ENCODE measurements at places on chromosomes 4 and X.

DNA sequence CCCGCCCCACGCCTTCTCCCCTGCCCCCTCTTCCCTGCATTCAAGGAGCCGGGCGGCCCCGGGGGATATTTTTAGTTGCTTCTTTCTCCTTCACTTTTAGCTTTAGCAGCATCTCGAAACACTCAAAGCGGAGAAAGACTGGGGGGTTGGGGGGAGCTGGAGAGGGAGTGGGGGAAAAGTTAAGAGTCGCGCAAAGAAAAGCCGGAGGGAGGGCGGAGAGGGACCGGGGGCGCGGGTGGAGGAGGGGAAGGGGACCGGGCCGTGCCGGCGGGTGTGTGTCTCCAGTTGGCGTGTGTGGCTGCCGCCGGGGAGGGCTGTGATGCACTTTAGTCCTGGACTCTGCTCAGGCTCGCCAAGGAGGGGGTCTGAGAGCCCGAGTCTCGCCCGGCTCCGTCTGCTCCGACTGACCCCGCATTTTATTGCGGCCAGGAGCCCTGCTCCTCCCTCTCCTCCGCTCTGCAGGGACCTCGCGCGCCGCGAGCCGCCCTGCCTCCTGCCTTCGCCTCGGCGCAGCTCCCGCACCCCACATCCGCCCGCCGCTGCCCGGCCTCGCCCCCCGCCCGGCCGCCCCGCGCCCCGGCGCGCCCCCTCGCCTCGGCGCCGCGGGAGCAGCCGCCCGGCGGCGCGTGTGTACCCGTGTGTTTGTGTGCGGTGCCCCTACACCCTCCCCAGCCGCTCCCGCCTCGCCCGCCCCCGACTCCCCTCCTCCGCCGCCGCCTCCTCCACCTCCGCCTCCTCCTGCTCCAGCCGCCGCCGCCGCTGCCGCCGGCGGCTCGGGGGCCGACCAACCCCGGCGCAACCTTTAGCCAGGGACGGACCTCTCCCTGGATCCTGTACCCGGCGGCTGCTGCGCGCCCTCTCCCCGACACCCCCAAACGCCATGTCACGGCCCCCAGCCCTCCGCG is 1.4 kb downstream of the ZNF827 start:
- DNase-seq = no peak

DNA sequence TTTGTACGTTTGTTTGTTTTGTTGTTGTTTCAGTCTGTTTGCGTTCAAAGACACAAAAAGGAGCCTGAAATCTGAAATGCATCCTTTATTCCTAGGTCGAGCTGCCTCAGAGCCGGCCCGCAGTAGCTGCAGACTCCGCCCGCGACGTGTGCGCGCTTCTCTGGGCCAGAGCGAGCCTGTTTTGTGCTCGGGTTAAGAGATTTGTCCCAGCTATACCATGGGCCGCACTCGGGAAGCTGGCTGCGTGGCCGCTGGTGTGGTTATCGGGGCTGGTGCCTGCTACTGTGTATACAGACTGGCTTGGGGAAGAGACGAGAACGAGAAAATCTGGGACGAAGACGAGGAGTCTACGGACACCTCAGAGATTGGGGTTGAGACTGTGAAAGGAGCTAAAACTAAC is 2.4 kb downstream of the ARMCX1 start:
- DNase-seq = no peak

GRCh38 chr4:55397520-55398321 is 2.0 kb downstream of the TMEM165 start:
- DNase-seq = no peak

- DNase-seq = no peak
Observed at GRCh38 chr4:148159793-148160192, 282.4 kb downstream of the NR3C2 start.

DNA sequence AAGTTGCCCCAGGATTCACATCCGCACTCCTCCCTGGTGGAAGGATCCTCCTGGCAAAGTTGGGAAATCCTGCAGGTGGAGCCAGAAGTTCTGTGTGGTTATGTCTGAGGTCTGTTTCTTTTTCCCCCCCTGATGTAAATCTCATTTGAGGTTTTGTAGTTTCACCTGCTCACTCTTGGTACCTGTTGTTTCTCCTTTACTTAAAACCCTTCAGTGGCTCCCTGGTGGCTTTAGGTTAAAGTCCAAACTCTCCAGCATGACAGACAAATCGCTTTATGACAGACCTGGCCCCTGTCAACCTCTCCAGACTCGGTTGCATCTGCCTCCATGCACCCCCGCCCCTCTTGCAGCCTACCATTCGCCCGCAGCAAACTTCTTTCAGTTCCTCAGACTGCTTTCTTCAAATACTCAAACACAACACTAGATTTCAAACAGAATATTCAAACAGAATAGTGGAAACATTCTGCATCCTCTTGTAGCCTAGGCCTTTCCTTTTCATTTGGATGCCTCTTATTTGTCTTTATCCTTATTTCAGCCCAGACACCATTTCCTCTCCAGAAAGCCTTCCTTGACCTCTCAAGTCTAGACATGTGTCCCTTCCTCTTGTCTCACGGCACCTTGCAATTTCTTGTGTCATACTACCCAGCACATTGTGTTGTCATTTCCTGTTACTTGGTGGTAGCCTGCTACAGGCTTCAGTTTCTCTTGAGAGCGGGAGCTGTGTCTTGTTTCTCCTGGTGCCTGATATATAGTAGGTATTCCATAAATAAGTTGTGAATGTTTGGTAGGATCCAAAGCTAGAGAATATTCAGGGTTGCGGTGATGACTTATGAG is 24.8 kb downstream of the IL13RA1 start:
- no peak for DNase-seq

- no peak for DNase-seq
Observed at GRCh38 chr4:143083756-143084472, 100.8 kb upstream of the USP38 start.

DNA sequence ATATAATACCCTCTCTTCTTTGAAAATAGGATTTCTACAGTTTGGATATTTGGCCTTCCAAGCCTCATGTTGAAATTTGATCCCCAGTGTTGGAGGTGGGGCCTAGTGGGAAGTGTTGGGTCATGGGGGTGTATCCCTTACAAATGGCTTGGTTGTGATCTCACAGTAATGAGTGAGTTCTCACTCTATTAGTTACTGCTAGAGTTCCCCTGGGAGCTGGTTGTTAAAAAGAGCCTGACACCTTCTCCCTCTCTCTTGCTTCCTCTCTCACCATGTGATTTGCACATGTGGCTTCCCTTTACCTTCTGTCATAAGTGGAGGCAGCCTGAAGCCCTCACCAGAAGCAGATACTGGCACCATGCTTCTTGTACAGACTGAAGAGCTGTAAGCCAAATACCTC is 73.9 kb downstream of the HDAC8 start:
- peak; percentile 4 for DNase-seq

DNA sequence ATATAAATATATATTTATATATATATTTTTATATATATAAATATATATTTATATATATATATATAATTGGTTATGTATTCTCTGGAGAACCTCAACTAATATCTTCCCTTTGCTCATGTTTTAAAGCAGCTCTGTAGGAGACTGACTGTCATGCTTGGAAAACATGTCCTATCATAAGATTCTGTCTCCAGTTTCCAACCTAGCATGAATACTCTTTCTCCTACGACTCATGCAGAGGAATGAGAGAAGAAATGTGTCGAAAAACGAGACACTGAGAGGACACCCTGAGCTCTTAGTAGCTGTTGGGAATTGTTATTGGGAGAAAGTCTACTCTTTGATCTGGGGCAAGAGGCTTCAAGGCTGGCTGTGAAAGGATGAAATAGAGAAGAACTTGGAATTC is 166.5 kb upstream of the SLIT2 start:
- DNase-seq = no peak

DNA sequence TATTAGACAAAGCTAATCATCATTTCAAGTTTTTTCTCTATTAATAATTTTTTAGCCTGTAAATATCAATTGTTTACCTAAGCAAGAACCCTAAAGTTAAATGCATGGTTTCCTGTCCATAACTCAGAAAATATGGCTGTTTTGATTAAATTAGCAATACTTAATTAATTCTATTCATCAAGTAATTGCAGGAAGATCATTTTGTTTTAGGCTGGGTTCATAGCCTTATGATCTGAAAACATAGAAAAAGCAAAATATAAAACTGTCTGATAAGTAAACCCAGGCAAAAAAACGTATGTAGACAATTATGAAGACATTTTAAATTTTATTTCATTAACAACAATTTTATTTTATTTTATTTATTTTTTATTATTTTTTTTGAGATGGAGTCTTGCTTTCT is 219.1 kb downstream of the EVC2 start:
- no peak for DNase-seq

GRCh38 chr4:73718375-73719373 is 21.7 kb upstream of the CXCL8 start:
- DNase-seq = no peak

DNA sequence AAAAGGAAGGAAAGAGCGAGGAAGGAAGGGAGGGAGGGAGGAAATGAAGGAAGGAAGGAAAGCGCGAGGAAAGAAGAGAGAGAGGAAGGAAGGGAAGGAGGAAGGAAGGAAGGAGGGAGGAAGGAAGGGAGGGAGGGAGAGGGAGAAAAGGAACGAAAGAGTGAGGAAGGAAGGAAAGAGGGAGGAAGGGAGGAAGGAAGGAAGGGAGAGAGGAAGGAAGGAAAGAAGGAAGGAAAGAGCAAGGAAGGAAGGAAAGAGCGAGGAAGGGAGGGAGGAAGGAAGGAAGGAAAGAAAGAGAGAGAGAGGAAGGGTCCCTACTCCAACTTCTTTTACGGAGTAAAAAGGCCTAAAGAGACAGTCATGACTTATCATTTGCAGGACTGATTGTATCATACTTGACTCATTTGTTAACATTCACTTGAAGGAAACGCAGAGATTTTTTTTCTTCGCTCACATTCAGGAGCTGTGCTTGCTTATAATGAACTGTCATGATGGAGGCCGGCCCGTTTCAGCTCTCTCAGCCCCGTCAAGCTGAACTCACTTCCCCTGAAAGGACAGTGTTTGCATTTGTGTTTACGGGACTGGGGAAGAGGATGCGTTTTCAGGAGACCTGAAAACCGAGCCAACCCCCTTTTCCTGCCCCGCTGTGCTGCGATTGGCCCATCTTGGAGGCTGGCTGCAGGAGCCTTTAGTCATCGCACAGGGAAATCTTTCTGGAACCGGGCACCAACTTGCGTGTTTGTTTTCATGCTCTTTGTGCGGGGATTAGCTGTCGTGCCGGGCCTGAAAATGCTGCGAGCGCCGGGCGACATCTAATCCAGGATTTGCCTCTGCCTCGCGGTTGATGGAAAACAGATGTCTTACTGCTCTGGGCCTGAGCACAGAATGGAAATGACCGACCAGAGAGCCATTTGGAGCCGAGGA is 17.8 kb downstream of the TRIM2 start:
- DNase-seq = no peak

DNA sequence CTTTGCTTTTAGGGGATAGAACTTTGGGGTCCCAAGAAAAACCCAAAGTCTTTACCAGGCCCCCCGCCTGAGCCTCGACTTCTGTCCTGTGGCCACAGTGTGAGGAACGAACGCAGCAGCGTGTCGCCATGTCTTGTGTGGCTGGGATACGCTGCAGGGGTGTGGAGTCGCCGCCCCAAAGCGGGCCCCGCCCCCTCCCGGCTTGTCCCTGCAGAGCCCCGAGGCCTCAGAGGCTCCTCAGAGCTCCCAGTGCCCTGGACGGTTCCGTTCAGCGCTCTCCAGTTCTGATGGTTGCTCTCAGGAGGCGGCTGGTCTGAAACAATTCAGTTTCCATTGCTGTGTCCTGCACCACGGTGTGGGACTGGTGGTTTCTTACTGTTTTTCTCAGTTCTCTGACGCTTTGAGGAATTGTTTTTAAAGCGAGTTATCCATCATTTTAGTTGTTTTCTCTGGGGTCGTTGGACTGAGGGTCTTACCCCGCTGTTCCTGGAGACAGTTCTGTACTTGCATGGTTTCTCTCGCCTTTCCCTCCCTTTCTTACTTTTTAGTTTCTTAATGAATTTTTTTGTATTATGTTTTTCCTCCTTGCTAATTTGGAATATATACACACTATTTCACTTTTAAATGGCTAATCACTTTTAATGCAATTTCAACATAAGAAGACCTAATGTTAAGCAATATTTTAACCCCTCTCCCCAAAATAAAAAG is 1.6 kb upstream of the IDUA start:
- DNase-seq = no peak

DNA sequence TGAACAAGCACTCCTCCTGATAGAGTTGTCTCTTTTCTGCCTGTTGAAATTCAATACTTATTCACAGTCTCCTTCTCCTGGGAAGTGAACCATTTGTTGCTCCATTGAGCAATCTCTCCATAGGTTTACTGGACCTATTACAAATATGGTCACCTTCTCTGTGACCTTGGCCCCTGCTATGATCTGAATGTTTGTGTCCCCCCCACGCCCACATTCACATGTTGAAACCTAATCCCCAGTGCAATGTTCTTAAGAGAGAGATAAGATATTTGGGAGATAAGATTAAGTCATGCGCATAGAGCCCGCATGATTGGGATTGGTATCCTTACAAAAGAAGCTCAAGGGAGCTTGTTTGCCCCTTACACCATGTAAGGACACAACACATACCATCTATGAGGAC is 54.1 kb upstream of the GABRE start:
- no peak for DNase-seq

GRCh38 chrX:63350465-63350877 is 661 bp downstream of the SPIN4 start:
- DNase-seq = peak; percentile 42

DNA sequence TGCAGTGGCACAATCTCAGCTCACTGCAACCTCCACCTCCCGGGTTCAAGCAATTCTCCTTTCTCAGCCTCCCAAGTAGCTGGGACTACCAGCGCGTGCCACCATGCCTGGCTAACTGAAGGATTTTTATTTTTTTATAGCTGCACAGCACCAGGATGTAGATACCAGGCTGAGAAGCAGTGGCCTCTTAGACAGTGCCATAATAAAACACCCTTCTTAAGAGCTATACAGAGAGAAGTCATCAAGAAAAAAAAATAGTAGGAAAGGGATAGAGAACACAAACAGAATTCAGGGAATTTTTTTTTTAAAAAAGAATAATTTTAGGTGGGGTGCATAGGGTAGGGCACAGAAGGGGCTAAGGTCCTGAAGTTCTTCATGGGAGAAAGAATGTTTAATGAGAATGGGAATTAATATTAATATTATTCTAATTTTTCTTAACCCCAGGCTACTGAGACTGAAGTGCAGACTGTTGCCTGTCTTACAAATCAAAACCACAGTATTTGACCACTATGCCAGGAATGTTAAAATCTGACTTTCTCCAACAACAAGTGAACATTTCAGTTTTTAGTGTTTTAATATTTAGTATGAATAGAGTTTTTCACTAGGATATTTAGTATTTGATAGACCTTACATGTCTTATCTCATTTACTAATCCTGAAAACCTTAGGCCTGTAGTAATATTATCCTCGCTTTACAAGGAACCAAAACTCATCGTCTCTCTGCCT is 146.7 kb downstream of the KCNIP4 start:
- DNase-seq = no peak

GRCh38 chrX:130174045-130174704 is 2.4 kb downstream of the RAB33A start:
- no peak for DNase-seq

DNA sequence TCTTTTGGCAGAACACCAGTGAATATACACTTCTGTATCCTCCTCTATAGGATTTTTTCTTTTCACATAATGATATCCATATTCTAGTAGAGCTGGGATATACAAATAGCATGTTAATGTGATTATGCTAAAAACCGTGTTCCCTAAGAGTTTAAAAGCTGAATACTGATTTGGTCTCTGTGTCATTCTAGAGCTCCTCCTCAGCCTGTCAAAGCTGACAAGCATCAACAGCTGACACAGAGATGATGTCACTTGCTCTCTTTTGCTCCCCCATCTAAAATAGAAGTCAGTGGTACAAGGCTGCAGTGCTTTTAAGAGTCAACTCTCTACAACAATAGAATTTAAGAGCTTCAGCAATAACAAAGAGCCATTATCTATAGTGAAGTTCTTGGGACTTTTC is 17.1 kb upstream of the HERC3 start:
- DNase-seq = no peak

- no peak for DNase-seq
Observed at GRCh38 chr4:186169945-186170802, 21.2 kb upstream of the CYP4V2 start.

Data from NCI-H2107 (cell line).